ENCODE measurements at places on chromosomes 6 and 20. TPM values are rescaled to one million over a fixed set of nuclear protein-coding genes. Genes with fewer than 3 reads are reported as not detected.

SIRPG gene
- not detected for total RNA-seq

BPIFB3 gene
- total RNA-seq: not detected

FAM110A gene
- total RNA-seq: 6.5 TPM

DNAAF9 gene
- total RNA-seq: 23.7 TPM
